Fibroblast of upper back skin (primary cell): ENCODE measurements at places on chromosomes 1 and 21.

DNA sequence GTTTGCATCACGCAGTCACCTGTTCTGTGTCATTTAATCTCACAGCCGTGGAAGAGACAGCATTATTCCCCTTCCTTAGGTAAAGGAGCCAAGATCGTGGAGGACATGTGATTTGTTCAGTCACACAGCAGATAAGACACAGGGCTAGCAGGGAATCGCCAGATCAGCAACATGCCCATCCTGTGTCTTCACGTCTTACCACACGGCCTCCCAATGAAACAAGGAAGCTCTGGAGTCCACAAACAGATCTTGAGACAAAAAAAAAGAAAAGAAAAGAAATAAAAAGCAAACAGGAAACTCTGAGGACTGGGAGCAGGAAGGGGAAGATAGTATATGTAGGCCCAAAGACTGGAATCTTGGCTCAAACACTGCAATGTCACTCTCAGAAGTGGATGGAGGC is 155.3 kb downstream of the ADSS2 start:
- DNase-seq = no peak

DNA sequence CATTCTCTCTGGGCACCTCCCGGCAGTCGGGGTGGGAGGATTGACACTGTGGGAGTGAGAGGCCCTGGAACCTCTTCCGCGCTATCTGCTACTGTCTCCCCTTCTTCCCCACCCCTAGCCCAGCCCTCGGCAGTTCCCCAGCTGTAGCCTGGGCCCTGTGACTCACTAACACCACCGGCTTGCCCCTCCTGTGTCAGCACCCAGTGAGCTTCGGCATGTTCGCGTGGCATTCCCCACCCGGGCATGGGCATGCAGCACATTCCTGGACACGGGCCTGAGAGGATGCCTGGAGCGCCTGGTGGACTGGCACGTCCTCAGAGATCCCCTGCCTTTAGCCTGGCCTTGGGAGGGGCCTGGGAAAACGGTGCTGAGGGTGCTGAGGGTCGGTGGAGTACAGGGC is 1.3 kb downstream of the CDK18 start:
- no peak for DNase-seq

DNA sequence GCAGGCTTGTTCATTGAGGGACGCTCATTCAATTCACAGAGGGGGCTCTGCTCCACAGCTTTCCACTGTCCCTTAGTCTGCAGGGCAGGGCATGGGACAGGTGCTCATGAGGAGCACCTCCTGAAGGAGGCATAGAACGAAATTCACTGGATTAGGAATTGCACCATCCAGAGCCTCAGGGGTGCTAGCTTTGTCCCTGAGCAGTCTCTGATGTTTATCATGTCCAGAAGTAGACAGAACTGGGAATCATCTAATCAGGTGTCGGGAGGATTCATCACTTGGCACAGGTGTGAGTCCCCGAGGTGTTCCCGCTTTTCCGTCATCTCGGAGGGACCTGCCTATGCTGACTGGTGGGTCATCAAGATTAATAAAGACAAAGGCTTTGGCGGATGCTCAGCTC is 321.4 kb downstream of the AJAP1 start:
- no peak for DNase-seq

DNA sequence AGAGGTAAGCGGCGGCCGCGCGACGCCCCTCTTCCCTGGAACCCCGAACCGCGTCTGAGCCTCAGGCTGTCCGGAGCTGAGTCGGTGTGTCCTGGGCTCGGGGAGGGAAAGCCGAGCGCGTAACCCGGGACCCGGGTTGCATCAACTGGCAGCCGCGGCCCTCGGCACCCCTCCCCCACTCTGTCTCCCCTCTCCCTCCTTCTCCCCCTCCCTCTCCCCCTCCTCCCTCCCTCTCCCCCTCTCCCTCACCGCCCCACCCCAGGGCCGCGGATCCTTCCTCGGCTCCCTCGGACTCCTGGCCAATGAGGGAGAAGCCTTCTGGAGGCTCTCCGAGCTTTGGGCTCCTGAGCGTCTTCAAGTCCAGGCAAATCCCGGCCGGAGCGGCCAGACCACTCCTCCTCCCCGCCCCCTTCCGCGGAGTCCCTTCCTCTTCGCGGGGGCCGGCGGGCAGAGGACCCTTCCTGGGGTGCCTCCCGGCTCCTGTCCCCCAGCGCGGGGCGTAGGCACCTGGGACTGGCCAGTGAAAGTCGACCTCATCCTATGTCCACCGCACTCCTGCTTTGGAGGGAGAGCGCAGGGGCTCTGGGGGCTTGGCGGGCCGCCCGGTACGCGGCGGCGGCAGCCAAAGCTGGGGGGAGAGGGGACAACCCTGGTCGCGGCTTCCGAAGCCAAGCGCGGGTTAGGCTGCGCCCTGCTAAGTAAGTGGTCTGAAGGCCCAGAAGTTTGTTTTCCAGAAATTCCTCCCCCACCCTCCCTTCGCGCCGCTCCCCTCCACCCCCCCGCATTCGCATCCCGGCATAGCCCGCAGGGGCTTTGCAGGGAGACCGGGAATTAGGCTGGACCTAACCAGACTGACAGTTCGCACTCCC is 850 bp downstream of the SESN2 start:
- DNase-seq = peak; percentile 75

- peak; percentile 64 for DNase-seq
Observed at GRCh38 chr1:107529511-107530149, 388.8 kb downstream of the NTNG1 start.

GRCh38 chr1:54653036-54653435 is 11.4 kb downstream of the MROH7 start:
- peak; percentile 10 for DNase-seq

- DNase-seq = peak; percentile 25
Observed at GRCh38 chr1:84379917-84380180, 18.4 kb upstream of the DNASE2B start.

GRCh38 chr1:164660775-164661174 is 101.8 kb downstream of the PBX1 start:
- DNase-seq = no peak

- DNase-seq = no peak
Observed at GRCh38 chr1:45971922-45972531, 160.4 kb downstream of the PIK3R3 start.

DNA sequence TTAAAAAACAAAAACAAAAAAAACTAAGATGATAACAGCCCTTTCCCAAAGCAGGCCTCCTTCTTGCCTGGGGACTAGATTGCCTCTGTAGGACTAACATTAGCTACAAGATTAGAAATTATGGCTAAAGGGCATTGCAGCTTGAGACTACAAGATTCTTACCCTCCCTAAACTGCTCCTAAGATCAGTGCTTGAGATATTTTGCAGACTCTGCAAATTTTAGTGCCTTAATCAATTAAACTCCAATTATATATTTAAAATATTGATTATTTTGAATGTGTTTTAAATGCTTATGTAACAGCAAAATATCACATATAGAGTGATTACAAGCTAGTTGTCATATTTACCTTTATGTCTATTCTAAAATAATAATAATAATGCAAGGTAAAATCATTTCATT is 47.4 kb upstream of the SLC5A9 start:
- no peak for DNase-seq

GRCh38 chr21:14273736-14274538 is 58.0 kb downstream of the RBM11 start:
- DNase-seq = no peak

- DNase-seq = peak; percentile 59
Observed at GRCh38 chr1:204320382-204320804, 39.3 kb downstream of the PLEKHA6 start.

DNA sequence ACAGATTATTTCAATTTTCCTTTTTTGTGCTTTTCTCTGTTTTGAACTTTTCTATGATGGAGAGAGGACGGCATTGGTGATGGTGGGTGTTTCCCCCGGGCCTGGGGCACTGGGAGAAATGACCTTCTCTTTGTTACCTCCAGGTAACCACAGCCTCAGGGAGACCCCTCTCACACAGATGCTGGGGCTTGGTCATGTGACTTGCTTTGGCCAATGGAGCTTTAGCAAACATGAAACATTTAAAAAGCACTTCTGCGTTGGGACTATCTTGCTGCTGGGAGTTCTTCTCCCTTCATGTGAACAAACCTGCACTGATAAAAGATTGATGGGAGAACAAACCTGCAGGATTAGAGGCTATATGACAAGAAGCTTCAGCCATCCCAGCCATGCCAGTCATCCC is 122.9 kb downstream of the NGF start:
- no peak for DNase-seq

DNA sequence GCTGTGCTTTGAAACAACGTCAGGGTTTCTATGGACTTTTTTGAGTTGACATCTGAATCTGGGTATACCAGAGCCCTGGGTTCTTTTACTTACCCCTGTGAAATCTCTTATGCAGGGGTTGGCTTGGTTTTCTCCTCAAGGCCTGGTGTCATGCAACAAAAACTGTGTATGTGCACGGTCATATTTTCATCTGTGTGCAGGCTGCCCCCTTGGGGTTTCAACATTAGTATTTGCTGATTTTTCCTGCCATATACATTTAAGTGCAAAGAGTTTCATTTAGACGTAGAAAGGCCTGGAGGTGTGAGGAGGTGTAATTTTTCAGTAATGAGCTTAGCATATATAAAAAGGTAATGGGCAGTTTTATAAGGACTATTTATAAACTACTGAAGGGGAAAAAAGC is 22.0 kb upstream of the ZBTB18 start:
- DNase-seq = no peak

- DNase-seq = no peak
Observed at GRCh38 chr1:160267284-160267991, 5.1 kb upstream of the DCAF8 start.

DNA sequence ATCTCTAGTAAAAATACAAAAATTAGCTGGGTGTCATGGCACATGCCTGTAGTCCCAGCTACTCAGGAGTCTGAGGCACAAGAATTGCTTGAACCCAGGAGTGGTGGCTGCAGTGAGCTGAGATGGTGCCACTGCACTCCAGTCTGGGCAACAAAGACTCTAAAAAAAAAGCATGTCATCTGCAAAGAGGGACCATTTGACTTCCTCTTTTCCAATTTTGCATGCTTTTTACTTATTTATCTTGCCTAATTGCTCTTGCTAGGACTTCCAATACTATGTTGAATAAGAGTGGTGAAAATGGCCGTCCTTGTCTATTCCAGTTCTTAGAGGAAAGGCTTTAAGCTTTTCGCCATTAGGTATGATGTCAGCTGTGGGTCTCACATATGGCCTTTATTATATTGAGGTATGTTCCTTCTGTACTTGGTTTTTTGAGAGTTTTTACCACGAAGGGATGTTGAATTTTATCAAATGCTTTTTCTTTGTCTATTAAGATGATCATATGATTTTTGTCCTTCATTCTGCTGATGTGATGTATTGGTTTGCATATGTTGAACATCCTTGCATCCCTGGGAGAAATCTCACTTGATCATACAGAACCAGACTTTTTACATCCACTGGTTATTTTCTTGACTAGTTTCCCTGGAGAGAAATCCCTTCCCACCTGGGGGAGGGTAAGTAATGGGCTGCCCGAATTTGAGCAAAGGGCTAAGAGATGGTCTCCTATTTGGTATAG is 17.0 kb upstream of the RAP1GAP start:
- DNase-seq = no peak

DNA sequence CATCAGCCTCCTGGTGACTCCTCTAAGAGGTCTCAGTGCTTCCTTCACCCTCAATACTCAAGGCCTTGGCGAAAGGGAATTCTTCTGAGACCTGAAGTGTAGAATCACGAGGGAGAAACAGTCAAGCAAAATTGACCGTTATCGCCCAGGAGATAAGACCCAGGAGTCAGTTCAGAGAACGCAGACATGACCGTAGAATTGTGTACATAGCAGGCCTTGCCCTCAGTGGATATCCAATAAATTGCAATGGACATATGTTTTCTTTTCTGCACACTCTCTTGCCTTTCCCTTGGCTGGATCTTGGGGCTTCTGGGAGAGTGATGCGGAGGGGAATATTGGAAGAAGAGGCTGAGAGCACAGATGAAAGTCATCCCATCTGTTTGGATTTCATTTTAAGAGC is 15.7 kb upstream of the ETS2 start:
- no peak for DNase-seq

- DNase-seq = peak; percentile 100
Observed at GRCh38 chr1:65195495-65196417, 47.8 kb downstream of the AK4 start.

DNA sequence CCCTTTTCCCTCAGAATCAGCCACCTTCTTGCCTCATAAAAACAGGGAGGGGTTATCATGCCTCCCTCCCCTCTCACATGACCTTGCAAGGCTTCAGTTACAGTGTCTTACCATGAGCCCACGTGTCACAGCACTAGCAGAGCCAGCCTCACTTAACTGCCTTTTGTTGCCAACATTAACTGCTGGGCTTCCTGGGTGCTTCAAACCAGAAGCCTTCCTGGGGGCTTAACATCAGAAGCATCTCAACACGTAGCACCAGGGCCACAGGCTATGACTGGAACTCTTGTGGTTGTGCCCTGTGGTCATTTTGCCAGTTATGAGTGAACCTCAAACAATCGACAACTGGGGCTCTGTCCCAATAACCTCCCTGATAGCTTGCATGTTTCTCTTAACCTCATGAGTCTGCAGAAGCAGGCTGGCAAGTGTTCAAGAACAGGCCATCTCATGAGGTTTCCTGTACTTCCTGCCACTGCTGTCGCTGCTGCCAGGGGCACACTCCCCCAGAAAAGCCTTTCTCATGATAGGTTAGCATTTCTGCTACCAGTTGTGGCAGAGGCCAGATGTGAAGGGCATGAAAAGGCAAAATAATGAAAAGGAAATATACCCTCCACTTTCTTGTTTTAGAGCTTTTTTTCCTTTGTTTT is 132.2 kb downstream of the GLUL start:
- DNase-seq = peak; percentile 65

- DNase-seq = no peak
Observed at GRCh38 chr1:7386226-7387052, 384.7 kb upstream of the VAMP3 start.

DNA sequence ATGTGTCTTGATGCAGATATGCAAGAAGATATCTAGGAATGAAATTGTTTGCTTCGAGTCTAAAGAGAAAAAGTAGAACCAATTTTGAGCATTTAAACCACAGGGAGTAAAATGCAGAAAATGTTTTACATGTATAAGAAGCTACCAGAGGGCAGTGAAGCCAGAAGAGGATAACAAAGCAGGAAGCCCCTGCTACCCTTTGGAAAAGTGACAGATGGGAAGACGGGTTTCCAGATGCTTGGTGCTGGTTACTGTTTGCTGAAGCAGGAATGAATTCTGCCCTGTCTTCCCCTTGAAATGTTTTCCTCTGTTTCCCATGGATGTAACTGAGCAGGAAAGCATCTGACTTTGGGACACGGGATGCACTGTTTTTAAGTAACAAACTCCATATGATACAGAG is 822.2 kb downstream of the MRPL39 start:
- DNase-seq = no peak

- peak; percentile 75 for DNase-seq
Observed at GRCh38 chr1:234658138-234658537, 48.2 kb upstream of the IRF2BP2 start.

GRCh38 chr21:31730712-31731055 is 1.2 kb downstream of the SCAF4 start:
- no peak for DNase-seq
